ENCODE measurements at places on chromosomes 12 and 14. TPM values are rescaled to one million over a fixed set of nuclear protein-coding genes. Genes with fewer than 3 reads are reported as not detected.

DNA sequence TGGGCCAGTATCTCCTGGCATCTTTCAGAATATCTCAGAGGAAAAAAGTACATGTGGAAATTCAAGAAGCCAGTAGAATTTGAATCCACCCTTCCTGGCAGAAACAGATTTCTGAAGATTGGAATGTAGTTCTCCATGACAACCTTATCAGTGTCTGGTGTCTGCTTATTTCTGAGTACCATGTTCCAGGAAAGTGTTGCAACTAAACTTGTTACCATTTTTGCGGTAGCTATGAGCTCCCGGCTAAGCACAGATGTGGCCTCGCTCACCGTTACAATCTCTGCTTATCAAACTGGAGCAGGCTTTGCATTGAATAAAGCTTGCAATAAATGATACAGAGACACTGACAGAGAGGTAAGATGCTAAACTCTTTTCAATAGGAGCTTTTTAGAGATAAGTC is 13.0 kb upstream of the ITPR2 start:
- DNase-seq, result peak; percentile 47

- DNase-seq, result no peak
Measured at GRCh38 chr14:59768855-59769375, 101.7 kb downstream of the RTN1 start.

DNA sequence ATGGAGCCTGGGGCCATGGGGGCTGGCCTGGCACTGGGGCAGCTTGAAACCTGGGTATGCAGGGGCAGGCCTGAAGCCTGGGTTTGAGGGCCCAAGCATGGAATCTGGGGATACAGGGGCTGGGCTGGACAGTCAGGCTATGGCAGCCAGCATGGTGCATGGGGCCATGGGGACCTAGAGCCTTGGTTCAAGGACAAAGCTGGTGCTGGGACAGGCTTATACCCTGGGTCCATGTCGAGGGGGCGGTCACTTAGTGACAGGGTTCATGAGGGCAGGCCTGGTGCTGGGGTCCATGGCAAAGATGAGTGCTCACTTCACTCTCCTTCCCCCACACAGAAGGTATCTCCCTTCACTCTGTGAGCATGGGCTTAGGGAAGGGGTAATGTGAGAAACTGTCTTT is 116.2 kb downstream of the BBS10 start:
- DNase-seq, result no peak

GRCh38 chr14:68182492-68182891 is 362.9 kb downstream of the RAD51B start:
- DNase-seq, result no peak

GRCh38 chr14:88312257-88312656 is 10.8 kb downstream of the KCNK10 start:
- peak; percentile 22 for DNase-seq

DNA sequence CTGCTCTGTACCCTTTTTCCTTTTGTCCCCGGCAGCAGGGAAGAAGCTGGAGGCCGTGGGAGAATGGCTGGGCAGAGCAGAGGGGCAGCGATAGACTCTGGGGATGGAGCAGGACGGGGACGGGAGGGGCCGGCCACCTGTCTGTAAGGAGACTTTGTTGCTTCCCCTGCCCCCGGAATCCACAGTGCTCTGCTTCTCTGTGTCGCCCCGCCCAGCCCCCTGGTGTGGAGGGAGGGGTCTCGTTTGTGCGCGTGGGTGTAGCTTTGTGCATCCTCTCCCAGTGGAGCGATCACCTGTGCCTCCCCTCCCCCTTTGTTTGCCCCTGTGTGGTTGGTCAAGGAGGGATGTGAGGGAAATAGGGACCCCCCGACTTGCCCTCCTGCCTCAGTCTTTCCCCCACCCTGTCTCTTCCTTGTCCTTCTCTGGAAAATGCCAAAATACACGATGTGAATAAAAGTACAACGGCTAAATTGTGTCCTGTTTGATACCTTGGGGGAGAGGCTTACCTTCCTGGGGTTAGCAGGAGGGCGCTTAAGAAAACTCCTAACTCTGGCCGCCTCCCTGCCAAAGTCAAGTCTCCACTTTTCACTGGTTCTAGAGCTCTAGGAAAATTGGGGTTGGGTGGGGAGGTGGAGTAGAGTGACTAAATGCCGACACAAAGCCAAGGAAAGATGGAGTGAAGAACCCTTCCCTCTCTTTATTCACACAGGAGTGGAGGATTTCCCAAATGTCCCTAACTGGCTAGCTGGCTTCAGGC is 990 bp upstream of the TPI1 start:
- DNase-seq, result peak; percentile 62

Gene KIF21A
- total RNA-seq, result 25.1 TPM

Gene LMO3
- total RNA-seq, result 162 TPM

Gene WNT1
- not detected for total RNA-seq

Gene RBM19
- total RNA-seq, result 25.5 TPM

Gene C14orf132
- total RNA-seq, result 64.6 TPM
